Stimulated activated CD4-positive, alpha-beta T cell treated with anti-CD3 and anti-CD28 coated beads, Interleukin-1b, Interleukin-23, amount 100 ng/mL, for 4 hours (primary cell): ENCODE measurements at places on chromosomes 7 and 10.

DNA sequence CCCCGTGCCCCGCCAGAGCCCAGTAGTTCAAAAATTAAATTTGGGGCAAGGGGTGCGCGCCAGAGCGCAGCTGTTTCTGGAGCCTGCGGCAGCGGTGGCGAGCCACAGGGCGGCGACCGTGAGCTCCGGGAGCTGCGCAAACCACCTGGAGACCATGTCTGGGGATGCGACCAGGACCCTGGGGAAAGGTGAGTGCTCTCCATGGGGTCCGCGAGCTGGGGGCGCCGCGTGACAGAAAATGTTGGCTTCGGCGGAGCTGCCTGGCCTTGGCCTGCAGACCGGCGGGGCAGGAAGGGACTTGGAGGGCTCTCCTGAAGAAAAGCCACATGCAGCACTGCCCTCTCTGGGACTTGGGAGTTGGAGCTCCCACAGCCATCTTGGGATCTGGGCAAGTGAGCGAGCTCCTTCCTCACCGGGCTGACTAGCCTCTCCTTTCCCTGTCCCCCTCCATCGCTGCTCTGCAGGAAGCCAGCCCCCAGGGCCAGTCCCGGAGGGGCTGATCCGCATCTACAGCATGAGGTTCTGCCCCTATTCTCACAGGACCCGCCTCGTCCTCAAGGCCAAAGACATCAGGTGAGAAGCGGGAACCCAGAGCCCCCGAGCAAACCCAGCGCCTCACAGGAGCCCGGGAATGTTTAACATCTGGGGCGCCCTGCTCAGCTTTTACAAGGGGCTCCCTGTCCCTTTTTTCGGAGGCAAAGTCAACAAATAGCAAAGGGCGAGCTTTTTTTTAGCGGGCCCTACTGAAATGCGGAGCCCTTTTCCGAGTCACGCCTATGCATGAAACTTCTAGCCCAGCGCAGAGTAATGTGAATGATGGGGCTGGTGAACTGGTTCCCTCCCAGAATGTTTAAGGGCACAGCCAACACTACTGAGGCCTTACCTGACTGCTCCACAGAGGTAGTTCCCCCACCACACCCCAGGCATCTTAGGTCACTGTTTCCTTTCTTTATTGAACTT, 6.1 kb downstream of the GSTO2 start:
- no peak for DNase-seq

- no peak for DNase-seq
Measured at GRCh38 chr10:79380946-79381721, 33.9 kb downstream of the PPIF start.

DNA sequence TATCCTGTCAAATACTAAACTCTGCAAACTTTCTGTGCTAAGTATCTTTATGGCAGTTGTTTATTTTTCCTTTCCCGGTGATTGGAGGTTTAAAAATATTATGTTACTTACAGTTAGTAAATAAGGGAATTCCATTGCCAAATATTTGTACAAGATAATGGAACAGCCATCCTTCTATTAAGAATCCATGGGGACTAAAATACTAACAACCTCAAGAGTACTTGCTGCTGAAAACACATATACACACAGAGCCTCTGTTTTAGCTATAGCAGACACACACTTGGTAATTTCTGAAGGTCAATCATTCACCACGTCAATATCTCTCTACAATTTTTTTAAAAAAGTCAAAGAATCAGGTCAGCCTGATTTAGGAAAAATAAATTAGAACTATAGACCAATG, 32.4 kb downstream of the TSPAN12 start:
- no peak for DNase-seq

DNA sequence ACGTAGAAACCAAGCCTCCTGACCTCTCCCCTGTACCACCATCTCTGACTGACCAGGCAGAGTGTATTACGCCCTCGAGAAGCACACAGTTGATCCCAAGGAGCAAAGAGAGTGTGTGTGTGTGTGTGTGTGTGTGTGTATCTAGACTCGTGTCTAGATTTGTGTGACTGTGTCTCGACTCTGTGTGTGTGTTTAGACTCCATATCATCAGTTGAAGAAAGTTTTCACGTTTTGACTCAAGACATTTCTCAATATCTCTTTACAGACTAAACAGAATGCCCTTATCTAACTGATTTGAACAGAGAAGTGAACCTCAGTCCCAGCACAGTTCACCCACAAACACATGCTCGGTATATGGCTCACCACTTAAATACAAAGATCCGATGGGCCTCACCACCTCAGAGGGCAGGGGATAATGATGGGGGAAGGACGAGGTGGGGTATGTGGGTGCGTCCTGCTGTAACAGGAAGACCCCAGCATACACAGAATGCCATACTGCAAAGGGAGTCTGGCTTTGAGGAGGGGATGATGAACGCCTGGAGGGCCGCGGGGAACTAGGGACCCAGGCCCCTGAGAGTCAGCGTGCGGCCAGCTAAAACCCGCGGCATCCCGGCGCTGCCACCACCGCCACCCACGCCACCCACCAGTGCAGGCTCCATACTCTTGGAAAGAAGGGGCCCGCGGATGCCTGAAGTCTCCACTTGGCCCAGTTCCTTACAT, 780 bp downstream of the ALDH18A1 start:
- no peak for DNase-seq

DNA sequence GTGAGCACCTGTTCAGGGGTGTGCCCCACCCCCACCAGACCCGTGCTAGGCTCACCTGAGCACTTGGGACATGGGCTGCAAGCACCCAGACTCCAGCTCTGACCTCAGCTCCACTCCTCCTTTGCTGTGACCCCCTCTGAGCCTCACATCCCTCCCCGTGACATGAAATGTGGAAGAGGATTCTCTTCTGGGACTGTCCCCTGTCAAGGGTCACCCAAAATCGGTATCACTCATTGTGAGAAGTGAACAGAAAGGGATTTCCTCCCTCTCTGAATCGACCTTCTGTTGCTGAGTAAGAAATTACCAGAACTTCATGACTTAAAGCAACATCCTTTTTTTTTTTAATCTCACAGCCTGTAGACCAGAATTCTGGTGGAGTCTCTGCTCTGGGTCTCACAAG, 6.2 kb upstream of the CHST15 start:
- no peak for DNase-seq

DNA sequence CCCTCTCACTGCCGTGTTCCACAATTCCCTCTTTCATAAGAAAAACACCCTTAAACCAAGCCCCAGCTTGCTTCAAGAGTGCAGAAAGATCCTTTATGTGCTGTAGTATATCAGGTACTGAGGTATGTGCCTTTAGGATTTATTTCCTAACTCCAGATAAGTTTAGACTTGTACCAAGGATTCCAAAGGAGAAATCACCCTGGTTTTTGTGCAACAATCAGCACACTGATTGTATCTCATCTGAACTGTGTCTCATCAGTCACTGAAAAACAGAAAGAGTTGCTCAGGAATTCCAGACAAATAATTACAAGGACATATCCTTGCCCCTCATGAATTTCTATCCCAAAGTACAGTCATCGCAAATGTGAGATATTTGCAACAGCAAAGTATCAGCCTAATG, 77.2 kb upstream of the PTPRZ1 start:
- DNase-seq = no peak

DNA sequence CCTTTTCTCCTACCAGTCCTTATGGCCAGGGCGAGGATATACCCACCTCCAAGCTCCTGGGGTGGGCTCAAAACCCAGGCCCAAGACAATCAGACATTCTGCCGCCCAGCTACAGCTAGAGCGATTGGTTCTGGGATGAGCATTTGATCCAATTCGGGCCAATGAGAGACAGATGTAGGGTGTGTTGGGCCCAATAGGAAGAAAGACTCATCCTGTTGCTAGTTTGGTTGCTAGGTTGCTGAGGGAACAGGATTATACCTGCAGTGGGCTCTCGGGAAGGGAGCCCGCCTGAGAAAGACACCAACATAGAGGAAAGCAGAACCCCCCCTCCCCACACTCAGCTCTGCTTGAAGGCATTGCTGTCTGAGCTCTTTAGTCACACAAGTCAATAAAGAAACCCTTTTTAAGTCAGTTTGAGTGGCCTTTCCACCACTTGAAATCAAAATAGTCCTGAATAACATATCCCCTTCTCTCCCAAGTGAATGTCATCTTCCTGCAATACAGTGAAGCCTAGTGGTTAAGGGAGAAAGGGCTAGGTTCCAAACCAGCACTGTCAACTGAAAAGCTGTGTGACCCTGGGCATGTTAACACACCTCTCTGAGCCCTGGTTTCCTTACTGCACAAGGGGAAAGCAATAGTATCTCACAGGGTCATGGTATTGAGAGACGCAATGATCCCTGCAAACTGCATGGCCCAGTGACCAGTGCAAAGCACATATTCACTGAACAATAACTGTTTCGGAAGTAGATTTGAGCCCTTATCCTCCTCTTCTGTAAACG, 21.8 kb downstream of the ITPRIP start:
- no peak for DNase-seq
